ENCODE measurements at places on chromosomes 13 and 19. TPM values are rescaled to one million over a fixed set of nuclear protein-coding genes. Genes with fewer than 3 reads are reported as not detected.

Gene BRCA2
- total RNA-seq = 0.28 TPM

Gene ERICH4
- total RNA-seq = not detected

Gene TMEM150B
- total RNA-seq = 2.8 TPM

Gene ZSCAN5C
- total RNA-seq = not detected

Gene PSG3
- total RNA-seq = not detected

Gene SGTA
- 58.1 TPM for total RNA-seq

GRCh38 chr19:30284885-30285284, 87.3 kb upstream of the ZNF536 start:
- no peak overlapping the region for H3K4me3 ChIP-seq
- H3K36me3 ChIP-seq = no peaks in the 10 kb centered on the region
- no peak for DNase-seq
- no peak overlapping the region for H3K27ac ChIP-seq

DNA sequence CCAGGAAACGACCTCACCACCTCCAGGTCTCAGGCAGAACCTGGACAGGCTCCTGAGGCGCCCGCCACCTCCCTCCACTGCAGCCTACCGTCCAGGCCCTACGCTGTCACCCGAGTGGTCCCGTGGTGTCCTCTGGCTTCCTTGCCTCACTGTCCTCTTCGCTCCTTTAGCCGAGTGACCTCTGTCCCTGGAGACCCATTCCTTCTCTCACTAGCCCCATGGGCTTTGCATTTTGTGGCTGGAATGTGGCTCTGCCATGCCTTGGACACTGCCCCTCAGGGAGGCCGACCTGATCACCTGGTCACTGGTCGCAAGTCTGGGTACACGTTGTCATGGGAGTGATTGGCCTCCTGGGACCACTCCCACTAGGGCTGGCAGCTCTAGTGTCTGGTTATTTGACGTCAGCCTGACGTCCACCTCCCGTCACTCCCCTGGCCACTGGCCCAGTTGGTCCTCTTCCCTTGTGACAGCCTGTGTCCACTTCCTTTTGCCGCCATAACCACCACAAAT, 17.9 kb downstream of the SLC25A42 start:
- no peaks in the 10 kb centered on the region for H3K4me1 ChIP-seq
- no peak overlapping the region for H3K4me3 ChIP-seq
- DNase-seq = peak; percentile 58

DNA sequence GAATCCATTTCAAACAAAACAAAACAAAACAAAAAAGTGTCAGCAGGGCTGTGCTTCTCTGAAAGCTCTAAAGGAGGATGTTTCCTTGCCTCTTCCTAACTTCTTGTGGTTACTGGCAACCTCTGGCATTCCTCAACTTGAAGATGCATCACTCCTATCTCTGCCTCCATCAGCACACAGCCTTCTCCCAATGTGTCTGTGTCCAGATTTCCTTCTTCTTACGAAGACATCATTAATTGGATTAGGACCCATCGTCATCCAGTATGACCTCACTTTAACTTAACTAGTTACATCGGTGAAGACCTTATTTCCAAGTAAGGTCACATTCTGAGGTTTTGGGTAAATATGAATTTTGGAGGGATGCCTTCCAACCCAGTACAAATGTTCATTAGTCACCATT, 33.8 kb upstream of the GTF2F2 start:
- no peak overlapping the region for H3K4me3 ChIP-seq
- no peaks in the 10 kb centered on the region for H3K36me3 ChIP-seq
- H3K27me3 ChIP-seq = no peaks in the 10 kb centered on the region
- no peak overlapping the region for H3K27ac ChIP-seq

- H3K27me3 ChIP-seq = no peaks in the 10 kb centered on the region
- peaks cover 5% of the 10 kb centered on the region for H3K4me1 ChIP-seq
- H3K36me3 ChIP-seq = no peaks in the 10 kb centered on the region
- peak; percentile 29 for DNase-seq
These were observed 7.0 kb downstream of the ARMC6 start for GRCh38 chr19:19040417-19040816.

DNA sequence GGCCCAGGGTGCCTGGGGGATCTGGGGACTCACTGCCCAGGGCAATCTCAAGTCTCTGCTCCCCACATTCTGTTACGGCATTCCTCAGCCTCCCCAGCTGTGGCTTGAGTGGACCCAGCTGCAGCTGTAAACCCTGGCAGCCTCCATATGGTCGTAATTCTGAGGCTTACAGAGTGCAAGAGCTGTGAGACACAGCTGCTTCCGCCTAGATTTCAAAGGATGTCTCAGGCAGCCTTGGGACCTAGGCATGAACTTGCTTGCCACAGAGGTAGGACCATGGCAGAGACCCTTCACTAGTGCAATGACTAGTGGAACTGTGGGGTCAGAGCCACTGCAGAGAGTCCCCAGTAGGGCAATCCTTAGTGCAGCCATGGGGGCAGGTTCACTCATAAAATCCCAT, 297.5 kb downstream of the ENOX1 start:
- H3K27me3 ChIP-seq = no peaks in the 10 kb centered on the region
- no peaks in the 10 kb centered on the region for H3K4me1 ChIP-seq
- peak; percentile 15 for DNase-seq
- no peak overlapping the region for H3K27ac ChIP-seq
- no peaks in the 10 kb centered on the region for H3K36me3 ChIP-seq

- H3K36me3 ChIP-seq = no peaks in the 10 kb centered on the region
- H3K27me3 ChIP-seq = no peaks in the 10 kb centered on the region
- no peak overlapping the region for H3K27ac ChIP-seq
- no peak for DNase-seq
- H3K4me1 ChIP-seq = no peaks in the 10 kb centered on the region
These were observed 988.6 kb downstream of the PCDH17 start for GRCh38 chr13:58620176-58620575.
